Natural killer cell (primary cell): ENCODE measurements at places on chromosomes 2 and 18. TPM values are rescaled to one million over a fixed set of nuclear protein-coding genes. Genes with fewer than 3 reads are reported as not detected.

DNA sequence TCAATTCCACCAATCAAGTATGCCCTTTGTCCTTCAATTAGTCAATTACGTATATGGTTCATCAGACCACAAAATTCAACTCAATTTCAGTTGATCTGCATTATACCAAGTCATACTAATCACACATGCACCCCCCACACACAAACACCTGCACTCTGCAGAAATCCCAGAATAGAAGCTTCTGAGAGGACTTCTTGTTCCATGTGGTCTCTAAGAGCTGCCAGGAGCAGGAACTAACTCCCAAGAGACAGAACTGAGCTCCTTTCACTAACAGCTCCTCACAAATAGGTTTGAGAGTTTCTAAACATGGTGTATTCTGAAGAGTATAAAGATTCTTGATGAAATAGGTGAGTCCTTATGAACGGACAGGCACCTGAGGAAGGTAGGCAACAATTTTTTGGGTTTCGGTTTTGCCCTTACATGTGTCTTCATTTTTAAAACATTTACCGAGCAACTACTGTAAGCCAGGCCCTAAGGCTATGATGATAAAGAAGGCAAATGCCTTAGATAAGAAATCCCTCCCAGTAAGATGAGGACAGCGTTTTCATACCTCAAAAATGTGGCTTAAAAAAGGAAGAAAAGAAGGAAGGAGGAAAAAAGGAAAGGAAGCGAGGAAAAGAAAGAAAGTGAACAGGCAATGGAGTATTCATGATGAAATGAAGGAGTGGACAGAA is 183.1 kb downstream of the PID1 start:
- no peak overlapping the region for H3K4me3 ChIP-seq
- H3K27ac ChIP-seq: no peak overlapping the region
- H3K4me1 ChIP-seq: no peaks in the 10 kb centered on the region
- no peaks in the 10 kb centered on the region for H3K27me3 ChIP-seq
- no peaks in the 10 kb centered on the region for H3K36me3 ChIP-seq
- no peak for DNase-seq

GRCh38 chr2:38267270-38267925 is 109.7 kb downstream of the ATL2 start:
- peaks cover 7% of the 10 kb centered on the region for H3K4me1 ChIP-seq

GRCh38 chr2:202204855-202205254 is 33.5 kb downstream of the SUMO1 start:
- no peaks in the 10 kb centered on the region for H3K4me1 ChIP-seq
- H3K27ac ChIP-seq: no peak overlapping the region
- H3K36me3 ChIP-seq: peaks cover 25% of the 10 kb centered on the region
- no peak for DNase-seq
- H3K27me3 ChIP-seq: no peaks in the 10 kb centered on the region

DNA sequence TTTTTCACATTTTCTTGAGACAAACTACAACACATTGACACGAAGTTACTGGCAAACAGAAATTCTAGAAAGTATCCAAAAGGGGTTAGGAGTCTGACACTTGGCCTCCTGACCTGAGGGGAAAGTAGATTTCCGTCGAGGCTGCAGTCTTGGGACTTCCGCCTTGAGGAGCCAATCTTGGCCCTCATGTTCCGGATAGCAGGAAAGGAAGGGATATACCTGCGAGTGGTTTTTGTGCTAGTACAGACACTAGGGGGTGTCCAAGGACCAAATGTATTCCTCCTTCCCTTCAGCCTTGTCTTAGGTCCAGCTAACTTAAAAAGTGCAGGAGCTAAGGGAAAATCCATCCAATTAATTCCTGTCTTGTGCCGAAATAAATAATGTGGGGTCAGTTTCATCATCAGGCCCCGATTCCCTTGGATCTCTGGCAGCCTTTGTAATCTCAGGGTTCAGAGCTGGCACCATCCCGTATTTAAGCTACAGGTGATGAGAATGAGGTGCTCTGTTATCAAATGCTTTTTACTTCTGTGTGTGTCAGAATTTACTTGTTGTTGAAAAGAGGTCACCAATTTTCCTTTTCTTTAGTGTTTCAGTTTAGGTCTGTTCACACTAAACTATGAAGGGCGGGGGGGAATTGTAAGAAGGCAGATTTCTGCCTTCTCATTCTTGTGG is 330.2 kb upstream of the FANCL start:
- peaks cover 9% of the 10 kb centered on the region for H3K4me1 ChIP-seq
- H3K4me3 ChIP-seq: no peak overlapping the region
- no peaks in the 10 kb centered on the region for H3K36me3 ChIP-seq
- no peak overlapping the region for H3K27ac ChIP-seq
- no peaks in the 10 kb centered on the region for H3K27me3 ChIP-seq
- peak; percentile 19 for DNase-seq

IL1RN gene
- total RNA-seq: 0.91 TPM
